Kidney (tissue), 22 donors: ENCODE measurements at places on chromosomes 12 and 14. TPM values are rescaled to one million over a fixed set of nuclear protein-coding genes. Genes with fewer than 3 reads are reported as not detected.
A peak's percentile ranks its signal among the peaks of the same experiment; 100 is the strongest.

- no peak overlapping the region for H3K27ac ChIP-seq
- DNase-seq, result no peak
- H3K27me3 ChIP-seq, result no peaks in the 10 kb centered on the region
- no peak overlapping the region for H3K4me3 ChIP-seq
Measured at GRCh38 chr14:72855913-72856312, 38.0 kb downstream of the DPF3 start.

GRCh38 chr12:130713581-130713991 is 2.5 kb downstream of the RIMBP2 start:
- no peak overlapping the region for H3K4me3 ChIP-seq
- H3K4me1 ChIP-seq, result no peaks in the 10 kb centered on the region
- H3K27ac ChIP-seq, result no peak overlapping the region
- no peaks in the 10 kb centered on the region for H3K36me3 ChIP-seq
- H3K27me3 ChIP-seq, result no peaks in the 10 kb centered on the region
- DNase-seq, result peak; percentile 13

DNA sequence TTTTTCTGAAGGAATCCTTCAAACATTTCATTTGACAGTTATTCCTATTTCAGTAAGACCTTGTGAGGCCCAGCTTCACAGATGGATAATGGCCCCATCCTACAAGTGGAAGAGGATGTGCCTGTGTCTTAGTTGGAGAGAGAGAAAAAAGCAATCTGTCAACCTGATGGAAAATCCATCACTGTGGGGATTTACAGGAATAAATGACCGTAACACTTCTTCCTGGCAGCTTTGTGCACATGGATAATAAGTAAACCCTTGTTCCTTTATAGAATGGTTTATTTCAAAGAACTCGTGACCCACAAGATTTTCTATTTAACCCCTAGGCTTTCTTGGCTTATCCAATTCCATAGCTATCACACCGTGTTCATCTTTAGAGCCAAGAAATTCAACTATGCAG is 121.4 kb upstream of the PCED1B start:
- no peaks in the 10 kb centered on the region for H3K4me1 ChIP-seq
- H3K36me3 ChIP-seq, result no peaks in the 10 kb centered on the region
- no peak for DNase-seq
- no peaks in the 10 kb centered on the region for H3K27me3 ChIP-seq
- H3K4me3 ChIP-seq, result no peak overlapping the region

DNA sequence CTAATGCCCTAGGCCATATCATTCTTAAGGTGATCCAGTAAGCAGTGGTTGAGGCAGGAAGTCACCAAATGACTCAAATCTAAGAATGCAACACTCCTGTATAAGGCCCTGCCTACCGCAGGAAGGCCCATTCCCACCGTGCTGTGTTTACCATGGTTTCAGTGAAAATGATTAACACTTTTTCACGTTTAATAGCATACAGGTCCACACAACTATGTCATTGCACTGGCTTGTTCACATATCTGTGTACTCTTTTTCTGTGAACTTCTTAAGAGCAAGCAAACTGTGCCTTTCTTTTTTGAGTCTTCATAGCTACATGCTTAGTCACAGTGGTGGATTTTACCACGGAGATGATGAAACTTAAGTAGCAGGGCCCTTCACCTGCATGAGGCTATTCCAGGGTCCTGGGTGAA is 214.9 kb downstream of the CNTN1 start:
- DNase-seq, result no peak
- no peak overlapping the region for H3K27ac ChIP-seq
- H3K4me1 ChIP-seq, result no peaks in the 10 kb centered on the region

DNA sequence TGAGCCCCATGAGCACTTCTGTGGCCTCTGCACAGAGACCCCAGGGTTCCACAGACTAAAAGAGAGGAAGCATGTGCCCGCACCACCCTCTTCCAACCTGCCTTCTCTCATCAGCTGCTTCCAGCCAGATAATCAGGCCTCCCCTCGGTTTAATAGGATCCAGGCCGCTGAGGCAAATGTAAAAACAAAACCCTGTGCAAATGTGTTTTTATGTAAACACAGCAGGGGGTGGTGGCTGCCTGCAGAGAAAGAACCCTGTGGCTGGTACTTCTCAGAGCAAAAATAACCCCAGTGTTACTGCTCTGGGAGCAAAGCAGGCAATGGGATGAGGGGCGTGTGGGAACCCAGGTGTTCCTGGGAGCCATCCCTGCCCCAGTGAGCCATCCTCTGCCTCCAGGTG is 46.2 kb downstream of the WSCD2 start:
- H3K4me3 ChIP-seq, result no peak overlapping the region
- H3K36me3 ChIP-seq, result no peaks in the 10 kb centered on the region
- no peak overlapping the region for H3K27ac ChIP-seq
- no peaks in the 10 kb centered on the region for H3K4me1 ChIP-seq
- no peak for DNase-seq
- H3K27me3 ChIP-seq, result no peaks in the 10 kb centered on the region

GRCh38 chr12:3398196-3398789 is 92.7 kb upstream of the PRMT8 start:
- H3K4me1 ChIP-seq, result no peaks in the 10 kb centered on the region
- no peak for DNase-seq
- no peaks in the 10 kb centered on the region for H3K27me3 ChIP-seq
- H3K4me3 ChIP-seq, result no peak overlapping the region
- H3K36me3 ChIP-seq, result no peaks in the 10 kb centered on the region

- no peaks in the 10 kb centered on the region for H3K36me3 ChIP-seq
- peaks cover 5% of the 10 kb centered on the region for H3K27me3 ChIP-seq
- H3K4me1 ChIP-seq, result no peaks in the 10 kb centered on the region
- no peak for DNase-seq
- H3K4me3 ChIP-seq, result no peak overlapping the region
Measured at GRCh38 chr12:128381541-128381940, 114.6 kb downstream of the TMEM132C start.

- no peak overlapping the region for H3K27ac ChIP-seq
- no peaks in the 10 kb centered on the region for H3K4me1 ChIP-seq
- no peak for DNase-seq
- H3K27me3 ChIP-seq, result no peaks in the 10 kb centered on the region
Measured at GRCh38 chr12:52321418-52321817, 220 bp upstream of the KRT83 start.

- no peaks in the 10 kb centered on the region for H3K27me3 ChIP-seq
- no peaks in the 10 kb centered on the region for H3K36me3 ChIP-seq
- no peak overlapping the region for H3K27ac ChIP-seq
- no peaks in the 10 kb centered on the region for H3K4me1 ChIP-seq
- no peak overlapping the region for H3K4me3 ChIP-seq
Measured at GRCh38 chr12:85005615-85006014, 30.5 kb downstream of the TSPAN19 start.

GRCh38 chr14:93132472-93133065 is 16.8 kb upstream of the ITPK1 start:
- no peaks in the 10 kb centered on the region for H3K36me3 ChIP-seq
- no peak overlapping the region for H3K4me3 ChIP-seq
- no peak overlapping the region for H3K27ac ChIP-seq
- H3K4me1 ChIP-seq, result peaks cover 2% of the 10 kb centered on the region

DNA sequence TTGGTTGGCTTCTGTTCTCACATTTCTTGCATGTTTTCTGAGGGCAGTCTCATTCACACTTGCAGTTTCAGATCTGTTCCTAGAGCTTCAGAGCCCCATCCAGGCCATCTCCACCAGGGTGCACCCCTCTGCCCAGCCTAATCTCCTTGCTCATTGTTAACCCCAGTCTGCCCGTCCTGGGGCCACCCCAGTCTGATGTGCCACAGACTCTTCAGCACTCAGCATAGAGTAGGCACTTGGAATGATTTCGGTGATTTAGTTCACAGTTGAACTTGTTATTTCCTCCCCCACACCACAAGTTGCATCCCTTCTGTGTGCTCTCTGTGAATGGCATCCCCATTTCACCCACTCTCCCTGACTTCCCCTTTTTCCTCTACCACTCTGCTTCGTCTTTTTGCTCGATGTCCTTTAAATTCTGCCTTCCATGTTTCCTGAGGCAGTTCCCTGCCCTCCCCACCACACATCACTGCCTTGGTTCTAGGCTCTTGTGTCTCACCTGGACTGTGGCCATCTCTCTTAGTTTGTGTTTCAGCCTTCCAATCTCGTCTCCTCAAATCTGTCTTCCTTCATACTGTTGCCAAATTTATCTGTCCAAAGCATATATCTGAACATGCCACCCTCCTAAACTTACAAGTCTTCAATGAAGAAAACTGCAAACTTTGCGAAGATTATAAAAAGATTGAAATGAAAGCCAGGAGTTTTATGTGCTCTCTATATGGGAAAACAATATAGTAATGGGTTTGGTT is 41.5 kb downstream of the ANO6 start:
- no peaks in the 10 kb centered on the region for H3K36me3 ChIP-seq
- no peak overlapping the region for H3K27ac ChIP-seq
- H3K4me1 ChIP-seq, result peaks cover 20% of the 10 kb centered on the region
- no peak for DNase-seq

- no peaks in the 10 kb centered on the region for H3K27me3 ChIP-seq
- H3K4me3 ChIP-seq, result no peak overlapping the region
Measured at GRCh38 chr12:103997286-103997900, 31.7 kb downstream of the TDG start.

GRCh38 chr12:42696406-42697149 is 107.0 kb upstream of the PRICKLE1 start:
- no peaks in the 10 kb centered on the region for H3K36me3 ChIP-seq
- H3K27me3 ChIP-seq, result no peaks in the 10 kb centered on the region
- DNase-seq, result no peak
- no peak overlapping the region for H3K27ac ChIP-seq

- no peaks in the 10 kb centered on the region for H3K4me1 ChIP-seq
- DNase-seq, result no peak
- no peak overlapping the region for H3K4me3 ChIP-seq
- H3K27me3 ChIP-seq, result no peaks in the 10 kb centered on the region
Measured at GRCh38 chr12:119088685-119089379, 89.9 kb upstream of the HSPB8 start.

- H3K36me3 ChIP-seq, result no peaks in the 10 kb centered on the region
- DNase-seq, result no peak
- H3K27me3 ChIP-seq, result no peaks in the 10 kb centered on the region
- no peak overlapping the region for H3K27ac ChIP-seq
- H3K4me1 ChIP-seq, result no peaks in the 10 kb centered on the region
- H3K4me3 ChIP-seq, result no peak overlapping the region
Measured at GRCh38 chr14:72128629-72129028, 196.4 kb downstream of the RGS6 start.

DNA sequence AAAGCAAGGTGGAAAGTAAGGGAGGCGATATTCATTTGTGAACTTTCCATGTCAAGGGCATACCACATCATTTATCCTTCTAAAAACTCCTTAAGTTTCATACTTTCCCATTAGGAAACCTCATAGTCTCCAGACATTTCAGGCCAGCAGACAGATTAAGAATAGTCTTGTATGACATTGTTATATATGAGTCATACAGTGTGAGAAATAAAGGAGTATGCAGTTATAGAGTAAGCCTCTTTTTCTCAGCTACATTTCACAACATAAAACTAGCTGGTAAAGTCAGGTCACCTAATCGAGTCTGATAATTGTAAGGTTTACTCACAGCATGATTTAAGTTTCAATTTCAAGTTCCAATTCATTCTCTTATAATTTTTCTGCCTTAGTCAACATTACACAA is 164.3 kb downstream of the GRIP1 start:
- no peaks in the 10 kb centered on the region for H3K27me3 ChIP-seq
- no peaks in the 10 kb centered on the region for H3K36me3 ChIP-seq
- H3K27ac ChIP-seq, result no peak overlapping the region
- no peak overlapping the region for H3K4me3 ChIP-seq

- no peaks in the 10 kb centered on the region for H3K27me3 ChIP-seq
- H3K27ac ChIP-seq, result no peak overlapping the region
- H3K4me3 ChIP-seq, result no peak overlapping the region
- H3K4me1 ChIP-seq, result no peaks in the 10 kb centered on the region
- H3K36me3 ChIP-seq, result no peaks in the 10 kb centered on the region
- peak; percentile 60 for DNase-seq
Measured at GRCh38 chr12:87310126-87310525, 719.1 kb downstream of the C12orf50 start.

DNA sequence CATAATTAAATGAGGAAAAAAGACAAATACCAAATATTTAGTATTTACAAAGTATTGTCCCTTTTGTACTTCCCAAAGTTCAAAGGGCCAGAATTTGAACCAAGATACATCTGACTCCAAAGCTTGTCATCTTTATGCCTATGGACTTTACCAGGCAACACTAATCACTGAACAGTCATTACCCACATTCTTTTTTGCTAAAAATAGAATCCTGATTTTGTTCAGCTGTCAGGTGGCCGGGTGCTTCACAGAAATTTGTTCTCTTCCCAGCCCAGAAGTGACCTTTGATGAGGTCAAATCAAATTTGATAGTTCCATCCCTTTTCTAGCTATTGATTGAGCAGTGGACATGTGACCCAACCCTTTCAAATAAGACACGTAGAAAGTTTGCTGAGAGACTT is 121.6 kb downstream of the LLPH start:
- no peak overlapping the region for H3K4me3 ChIP-seq
- DNase-seq, result no peak
- no peaks in the 10 kb centered on the region for H3K27me3 ChIP-seq
- no peak overlapping the region for H3K27ac ChIP-seq

GRCh38 chr14:34792598-34792997 is 78.2 kb upstream of the CFL2 start:
- no peaks in the 10 kb centered on the region for H3K27me3 ChIP-seq
- no peaks in the 10 kb centered on the region for H3K36me3 ChIP-seq
- no peak overlapping the region for H3K4me3 ChIP-seq
- DNase-seq, result no peak
- no peak overlapping the region for H3K27ac ChIP-seq

- no peaks in the 10 kb centered on the region for H3K36me3 ChIP-seq
- H3K27ac ChIP-seq, result no peak overlapping the region
- H3K4me3 ChIP-seq, result no peak overlapping the region
- DNase-seq, result no peak
- H3K4me1 ChIP-seq, result no peaks in the 10 kb centered on the region
Measured at GRCh38 chr12:77644915-77645605, 185.6 kb upstream of the NAV3 start.

- peak; percentile 61 for DNase-seq
- H3K36me3 ChIP-seq, result no peaks in the 10 kb centered on the region
- H3K4me3 ChIP-seq, result no peak overlapping the region
- H3K4me1 ChIP-seq, result no peaks in the 10 kb centered on the region
- H3K27me3 ChIP-seq, result no peaks in the 10 kb centered on the region
Measured at GRCh38 chr12:50055831-50056638, 1.4 kb upstream of the ASIC1 start.

GRCh38 chr14:74557691-74558090 is 54.3 kb downstream of the LTBP2 start:
- H3K27ac ChIP-seq, result no peak overlapping the region
- H3K36me3 ChIP-seq, result no peaks in the 10 kb centered on the region
- no peak for DNase-seq
- no peaks in the 10 kb centered on the region for H3K27me3 ChIP-seq
- no peaks in the 10 kb centered on the region for H3K4me1 ChIP-seq

The DCAF11 gene
- 81.1 TPM for total RNA-seq

The NPFF gene
- not detected for total RNA-seq

The IAPP gene
- total RNA-seq, result not detected

The PLA2G1B gene
- total RNA-seq, result not detected

The ARHGDIB gene
- 151 TPM for total RNA-seq

The KLRC1 gene
- total RNA-seq, result 1.4 TPM

The CCDC197 gene
- total RNA-seq, result not detected

The SOAT2 gene
- total RNA-seq, result 0.19 TPM

The DCTN2 gene
- total RNA-seq, result 110 TPM
